NCI-H345 (cell line): ENCODE measurements at places on chromosomes 3 and 15.
A peak's percentile ranks its signal among the peaks of the same experiment; 100 is the strongest.

GRCh38 chr3:46463120-46463867 is 1.4 kb downstream of the LTF start:
- no peak for DNase-seq

GRCh38 chr3:46908986-46909534 is 31.5 kb downstream of the PTH1R start:
- no peak for DNase-seq

DNA sequence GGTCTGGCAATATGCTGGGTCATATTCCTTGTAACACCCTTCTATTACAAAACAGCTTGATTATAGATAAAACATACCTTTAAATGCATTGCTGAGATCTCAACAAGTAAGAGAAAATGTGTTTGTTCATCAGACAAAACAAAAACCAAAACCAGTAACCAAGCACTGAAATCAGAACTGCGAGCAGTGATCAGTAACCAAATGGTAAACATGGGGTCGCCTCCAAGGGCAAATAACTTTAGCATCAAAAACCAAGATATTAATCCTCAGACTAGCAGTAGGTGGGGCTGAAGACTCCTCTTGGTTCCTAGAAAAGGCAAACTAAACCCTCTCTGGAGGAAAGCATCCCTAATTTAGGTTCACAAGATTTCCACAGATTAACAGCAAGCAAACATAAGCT is 6.6 kb upstream of the HESX1 start:
- no peak for DNase-seq

GRCh38 chr15:70140543-70141375 is 43.0 kb upstream of the TLE3 start:
- DNase-seq = no peak

DNA sequence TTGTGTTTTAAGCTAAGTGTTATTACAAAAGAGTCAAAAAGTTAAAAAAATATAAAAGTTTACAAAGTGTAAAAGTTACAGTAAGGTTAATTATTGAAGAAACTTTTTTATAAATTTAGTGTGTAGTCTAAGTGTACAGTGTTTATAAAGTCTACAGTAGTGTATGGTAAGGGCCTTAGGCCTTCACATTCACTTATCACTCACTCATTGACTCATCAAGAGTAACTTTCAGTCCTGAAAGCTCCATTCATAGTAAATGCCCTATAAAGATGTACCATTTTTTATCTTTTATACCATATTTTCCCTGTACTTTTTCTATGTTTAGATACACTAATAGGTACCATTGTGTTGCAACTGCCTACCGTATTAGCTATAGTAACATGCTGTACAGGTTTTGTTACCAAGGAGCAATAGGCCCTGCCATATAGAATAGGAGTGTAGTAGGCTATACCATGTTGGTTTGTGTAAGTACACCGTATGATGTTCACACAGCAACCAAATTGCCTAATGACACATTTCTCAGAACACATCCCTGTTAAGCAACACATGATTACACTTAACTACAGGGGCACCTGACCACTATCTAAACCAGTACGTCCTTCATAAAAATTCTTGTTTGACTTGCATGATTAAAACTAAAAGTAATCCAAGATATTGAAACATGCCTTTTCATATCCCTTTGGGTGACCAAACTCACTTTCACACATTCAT is 17.2 kb downstream of the RAD18 start:
- no peak for DNase-seq

GRCh38 chr15:89346516-89347231 is 12.1 kb upstream of the POLG start:
- DNase-seq = no peak

- DNase-seq = no peak
These were observed 26.2 kb downstream of the SLC12A8 start for GRCh38 chr3:125186261-125186787.

DNA sequence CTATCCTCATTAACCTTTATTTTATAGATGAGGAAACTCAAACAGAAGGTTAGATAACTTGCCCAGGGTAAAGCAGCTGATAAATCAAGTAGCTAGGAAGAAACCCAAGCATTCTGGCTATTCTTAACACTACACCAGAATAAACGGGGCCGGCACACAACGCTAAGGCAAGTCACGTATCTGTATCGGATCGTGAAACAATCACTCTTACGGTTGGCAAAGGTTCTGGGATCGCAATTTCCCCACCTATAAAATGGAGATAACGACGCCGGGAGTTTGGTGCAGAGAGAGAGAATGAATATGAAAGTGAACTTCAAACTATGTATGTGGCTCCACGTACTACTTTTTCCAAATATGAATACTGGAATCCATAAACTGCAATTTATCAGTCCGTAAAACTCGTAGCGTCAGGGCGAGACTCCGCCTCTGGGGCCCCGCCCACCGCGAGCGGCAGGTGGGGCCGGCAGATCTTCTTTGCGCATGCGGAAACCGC is 252 bp upstream of the ARMC8 start:
- DNase-seq = peak; percentile 83

DNA sequence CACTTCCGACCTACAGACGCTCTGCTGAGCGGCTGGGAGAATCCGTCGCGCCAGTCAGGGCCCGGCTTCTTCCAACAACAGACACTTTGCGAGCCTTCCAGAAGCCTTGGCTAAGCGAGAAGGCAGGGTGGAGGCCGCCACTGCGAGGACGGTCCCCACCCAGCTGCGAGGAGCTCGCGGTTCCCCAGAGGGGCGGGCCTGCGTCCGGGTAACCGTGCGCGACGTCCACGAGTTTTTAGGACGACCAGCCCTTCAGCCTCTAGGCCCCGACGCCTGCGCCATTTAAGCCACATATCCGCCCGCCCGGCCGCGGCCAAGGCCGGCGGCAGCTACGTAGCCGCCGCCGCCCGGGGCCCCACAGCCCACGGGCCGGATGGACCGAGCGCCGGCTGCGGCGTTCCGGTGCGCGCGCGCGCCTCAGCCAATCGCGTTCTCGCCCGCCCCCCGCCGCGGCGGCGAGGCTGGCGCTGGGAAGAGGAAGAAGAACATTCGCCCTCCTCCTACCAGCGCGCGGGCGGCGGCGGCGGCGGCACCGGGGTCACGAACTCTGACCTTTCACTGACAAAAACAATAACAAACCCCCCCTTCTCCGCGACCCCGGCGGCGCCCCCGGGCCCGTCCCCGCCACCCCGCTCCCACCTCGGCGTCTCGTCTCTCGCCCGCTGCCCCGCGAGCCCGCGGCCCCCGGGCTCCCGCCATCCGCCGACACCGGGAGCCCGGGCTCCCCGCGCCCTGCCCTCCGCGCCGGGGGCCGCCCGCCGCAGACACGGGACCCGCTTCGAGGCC is at the start of gene NR2C2:
NR2C2 (plus strand) TSS at position 484 of the 786 bp plus-strand sequence. CDS start 56,332 bp downstream, outside the sequence.
- peak; percentile 79 for DNase-seq

DNA sequence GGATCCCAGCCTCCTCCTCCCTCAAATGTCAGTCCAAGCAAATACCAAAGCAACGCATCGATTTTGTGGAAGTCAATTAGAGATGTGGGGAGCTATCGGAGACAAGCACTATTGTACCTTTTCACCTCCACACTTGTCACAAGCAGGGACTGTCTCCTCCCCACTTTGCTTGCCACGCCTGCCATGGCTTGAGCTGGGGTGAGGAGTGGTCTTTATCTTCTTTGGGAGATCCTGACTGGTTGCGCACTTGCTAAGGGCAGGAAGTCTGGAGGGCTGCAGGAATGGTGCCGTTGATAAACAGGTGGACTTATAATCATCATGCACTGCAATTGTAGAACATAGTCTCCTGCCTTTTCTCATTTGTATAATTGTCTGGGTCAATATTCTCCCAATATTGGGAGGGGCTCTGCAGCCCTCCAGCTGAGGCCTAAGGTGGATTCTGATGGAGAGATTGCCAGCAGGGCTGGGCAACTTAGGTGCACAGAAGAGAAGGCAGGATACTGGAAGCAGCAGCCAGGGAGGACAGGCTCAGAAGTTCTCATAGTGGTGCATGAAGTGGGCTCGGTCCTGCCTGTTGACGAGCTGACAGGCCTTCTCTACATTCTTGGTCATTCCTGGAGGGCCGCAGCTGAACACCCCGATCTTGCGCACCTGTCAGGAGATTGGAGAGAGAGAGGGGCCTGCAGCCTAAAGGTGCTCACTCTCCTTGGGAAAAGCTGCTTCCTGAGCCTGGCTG is 20.2 kb downstream of the DUOX2 start:
- DNase-seq = no peak

DNA sequence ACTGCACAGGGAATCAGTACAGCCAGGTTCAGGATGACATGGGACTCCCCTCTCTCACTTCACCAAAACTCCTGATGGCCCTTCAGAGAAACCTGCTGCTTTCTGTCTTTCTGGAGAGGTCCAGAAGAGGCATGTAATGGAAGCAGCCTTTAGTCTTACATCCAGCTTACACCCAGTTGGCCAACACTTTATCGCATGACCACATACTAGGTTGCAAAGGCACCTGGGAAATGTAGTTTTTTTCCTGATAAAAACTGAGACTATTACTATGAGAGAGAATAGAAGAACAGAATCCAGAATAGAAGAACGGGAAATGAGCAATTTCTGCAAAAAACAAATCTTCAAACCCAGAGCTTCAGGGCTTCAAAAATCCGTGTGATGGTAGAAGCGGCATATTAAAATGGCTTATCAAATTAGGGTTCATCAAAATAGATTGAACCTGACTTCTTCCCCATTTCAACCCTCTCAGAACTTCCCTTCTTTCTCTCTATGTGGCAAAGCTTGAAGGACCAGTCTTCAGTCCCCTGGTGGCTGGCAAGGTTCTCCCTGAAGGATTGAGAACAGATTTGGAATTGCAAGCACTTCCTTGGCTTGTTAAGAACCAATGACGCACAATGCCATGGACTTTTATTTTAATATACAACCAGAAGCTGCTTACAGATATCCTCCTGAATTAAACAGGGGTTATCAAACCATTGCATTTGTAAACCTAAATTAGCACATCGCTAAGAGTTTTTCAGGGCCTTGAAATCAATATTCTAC is 34.4 kb downstream of the CORO2B start:
- no peak for DNase-seq

DNA sequence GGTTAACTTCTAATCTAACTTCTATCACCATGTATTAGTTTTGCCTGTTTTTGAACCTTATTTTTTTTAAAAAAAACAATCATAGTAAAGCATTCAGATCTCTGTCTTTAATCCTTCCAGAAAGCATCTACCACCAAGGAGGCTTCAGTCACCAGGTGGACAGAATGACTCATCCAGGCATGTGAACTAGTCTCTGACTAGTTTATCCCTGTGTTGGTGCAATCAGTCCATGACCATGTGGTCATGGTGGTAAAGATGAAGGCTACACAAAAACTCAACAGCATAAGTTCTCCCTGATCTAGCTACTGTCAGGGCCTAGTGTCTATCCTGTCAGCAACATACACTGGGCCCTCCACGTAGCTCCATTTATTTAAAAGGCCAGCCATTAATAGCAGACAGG is 750.6 kb downstream of the AGBL1 start:
- no peak for DNase-seq

GRCh38 chr3:14216257-14217048 is 37.8 kb downstream of the LSM3 start:
- DNase-seq = no peak

DNA sequence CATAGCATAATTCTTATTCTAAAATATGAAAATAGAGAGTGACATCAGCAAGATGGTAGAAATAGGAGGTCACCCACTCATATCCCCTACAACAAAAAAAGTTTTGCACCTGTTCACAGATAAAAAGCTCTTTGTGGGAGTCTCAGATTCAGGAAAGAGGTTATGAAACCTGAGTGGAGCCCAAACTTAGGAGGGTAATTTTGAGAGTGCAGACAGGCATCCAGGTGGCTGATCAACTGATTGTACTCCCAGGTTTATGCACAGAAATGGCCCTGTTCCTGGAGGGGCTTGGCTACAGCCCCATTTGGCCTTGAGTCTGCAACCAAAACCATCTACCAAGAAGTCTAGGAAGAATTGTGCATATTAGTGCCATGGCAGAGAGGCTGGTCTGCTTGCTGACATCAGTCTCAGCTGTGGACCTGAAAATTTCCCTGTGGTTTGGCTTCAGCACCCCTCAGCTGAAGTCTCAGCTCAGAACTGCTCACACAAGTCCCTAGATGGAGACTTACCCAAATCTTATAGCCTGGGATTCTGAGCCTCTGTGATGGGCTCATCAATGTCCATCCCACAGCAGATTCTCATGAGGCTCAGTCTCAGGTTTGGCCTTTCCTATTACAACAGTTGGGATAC is 291.6 kb downstream of the IL20RB start:
- no peak for DNase-seq

DNA sequence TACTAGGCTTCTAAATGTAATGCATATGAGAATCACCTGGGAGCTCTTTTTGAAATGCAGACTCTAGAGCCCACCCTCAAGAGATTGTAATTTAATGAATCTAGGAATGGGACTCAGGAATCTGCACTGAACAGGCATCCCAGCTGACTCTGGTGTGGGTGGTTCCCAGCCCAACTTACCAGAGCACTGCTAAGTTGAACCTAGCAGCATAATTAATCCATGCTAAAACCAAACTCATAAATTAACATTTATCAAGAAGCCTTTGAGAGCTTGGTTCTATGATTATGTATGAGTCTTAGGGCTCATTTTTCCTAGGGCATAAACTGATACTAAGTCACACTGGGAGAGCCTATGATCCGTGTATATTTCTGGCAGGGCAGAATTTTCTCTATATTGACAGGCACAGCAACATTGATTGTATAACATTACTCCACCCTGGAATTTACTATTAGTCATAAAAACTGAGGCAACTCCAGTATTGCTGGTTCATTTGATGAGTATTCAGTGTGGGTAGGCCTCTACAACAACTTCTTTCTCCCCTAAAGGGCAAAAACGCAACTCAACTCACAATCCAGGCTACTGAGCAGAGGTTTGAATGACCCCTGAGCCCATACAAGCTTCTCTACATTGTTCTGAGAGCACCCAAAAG is 10.7 kb upstream of the CSTA start:
- DNase-seq = no peak

GRCh38 chr3:170572665-170573253 is 13.1 kb downstream of the SLC7A14 start:
- DNase-seq = no peak

DNA sequence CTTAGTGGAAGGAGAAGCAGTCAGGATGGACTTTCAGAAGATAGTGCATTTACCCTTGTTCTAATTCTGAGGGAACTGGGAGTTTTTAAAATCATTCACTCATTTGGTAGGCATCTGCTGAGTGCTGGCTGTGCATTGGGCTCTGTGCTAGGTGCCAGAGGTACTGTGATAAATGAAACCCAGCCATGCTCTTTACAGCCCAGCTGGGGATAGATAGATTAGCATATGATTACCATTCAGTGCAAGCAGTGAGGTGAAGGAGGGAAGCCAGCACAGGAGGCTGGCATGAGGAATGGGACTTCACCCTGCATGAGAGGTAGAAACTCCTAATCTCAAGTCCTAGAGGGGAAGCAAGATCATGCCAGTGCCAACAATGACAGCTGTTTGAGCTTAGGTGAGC is 361.9 kb upstream of the TRIM42 start:
- DNase-seq = no peak

GRCh38 chr15:30990036-30990435 is 1.4 kb downstream of the MTMR10 start:
- no peak for DNase-seq

DNA sequence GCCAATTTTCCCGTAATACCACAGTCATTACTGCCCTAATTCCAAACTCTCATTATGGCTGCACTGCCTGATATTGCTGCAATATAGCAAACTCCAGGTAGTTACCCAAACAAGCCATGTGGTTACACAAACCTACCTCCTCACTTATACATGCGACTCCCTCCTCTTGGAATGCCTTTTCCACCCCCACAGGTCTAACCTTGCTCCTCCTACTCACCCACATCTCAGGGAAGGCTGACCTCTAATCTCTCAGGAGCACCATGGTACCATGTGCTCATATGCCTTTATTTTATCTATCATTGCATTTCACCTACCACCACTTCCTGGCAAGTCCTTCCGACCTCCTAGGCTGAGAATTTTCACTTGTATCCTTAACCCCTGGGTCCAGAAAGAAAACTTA is 2.9 kb downstream of the RBPMS2 start:
- no peak for DNase-seq

GRCh38 chr3:98921957-98922356 is 20.5 kb upstream of the DCBLD2 start:
- DNase-seq = no peak
